ENCODE measurements at places on chromosomes 12 and 14. TPM values are rescaled to one million over a fixed set of nuclear protein-coding genes. Genes with fewer than 3 reads are reported as not detected.

KRT82 gene
- total RNA-seq = not detected

TAS2R7 gene
- not detected for total RNA-seq

NYNRIN gene
- total RNA-seq = 6.8 TPM

SPIC gene
- not detected for total RNA-seq

SERPINA12 gene
- not detected for total RNA-seq

CELA1 gene
- total RNA-seq = not detected

GAPDH gene
- 10,543 TPM for total RNA-seq

EXOC5 gene
- 104 TPM for total RNA-seq

ZNF740 gene
- 13.0 TPM for total RNA-seq

PLEK2 gene
- 42.0 TPM for total RNA-seq

TRHDE gene
- 0.38 TPM for total RNA-seq

ACOT4 gene
- 1.4 TPM for total RNA-seq

LAG3 gene
- not detected for total RNA-seq

PKP2 gene
- total RNA-seq = 0.38 TPM

KRT85 gene
- not detected for total RNA-seq

ACSS3 gene
- 6.3 TPM for total RNA-seq

MYF6 gene
- not detected for total RNA-seq

NEDD8 gene
- 142 TPM for total RNA-seq

ZBTB42 gene
- total RNA-seq = 1.7 TPM

KRT6C gene
- not detected for total RNA-seq

TRAF3 gene
- total RNA-seq = 29.9 TPM

GXYLT1 gene
- 19.2 TPM for total RNA-seq

P2RX7 gene
- total RNA-seq = under 0.01 TPM

KCNK13 gene
- 0.58 TPM for total RNA-seq

TPCN1 gene
- total RNA-seq = 14.6 TPM

Data from regular cardiac myocyte (primary cell).